Coronary artery (tissue), 2 donors: ENCODE measurements at places on chromosomes 7 and 10.

- no peak for DNase-seq
Measured at GRCh38 chr7:31683445-31684225, 3.4 kb upstream of the PPP1R17 start.

DNA sequence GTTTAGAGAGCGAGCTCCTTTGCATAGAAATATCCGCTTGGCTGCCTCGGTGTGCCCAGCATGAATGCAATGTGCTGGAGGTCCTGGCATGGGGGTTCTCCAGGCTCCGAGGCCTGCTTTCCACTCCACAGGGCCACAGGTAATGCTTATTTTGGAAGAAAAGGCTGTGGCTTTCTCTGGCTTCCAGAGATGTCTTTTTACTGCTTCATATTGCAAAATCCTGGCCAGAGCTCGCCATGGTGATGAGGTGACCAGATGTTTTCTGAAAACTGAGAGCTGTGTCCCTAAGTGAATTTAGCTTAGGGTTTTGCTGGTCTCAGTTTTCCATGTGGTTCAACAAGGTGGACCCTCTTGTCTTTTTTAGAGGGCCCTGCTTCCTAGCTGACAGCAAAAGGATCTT is 65.2 kb downstream of the BMPER start:
- no peak for DNase-seq

DNA sequence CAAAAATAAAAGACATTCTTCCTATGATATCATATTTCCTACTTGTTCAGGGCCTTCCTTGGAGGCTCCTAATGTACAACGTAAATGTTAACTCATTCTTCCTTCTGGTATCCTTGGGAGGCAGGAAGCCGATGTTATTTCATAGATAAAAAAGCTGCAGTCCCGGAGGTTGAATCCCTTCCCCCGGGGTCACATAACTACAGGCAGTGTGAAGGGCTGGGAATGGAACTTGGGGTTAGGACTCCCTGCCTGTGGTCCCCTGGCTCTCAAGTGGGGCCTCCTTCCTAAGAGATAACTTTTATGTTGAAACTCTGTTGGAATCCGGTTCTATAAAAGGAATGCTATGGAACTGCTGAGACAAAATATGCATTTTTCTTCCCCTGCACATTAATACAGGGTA is 14.9 kb upstream of the CCDC3 start:
- no peak for DNase-seq

GRCh38 chr10:847868-848267 is 83.6 kb downstream of the LARP4B start:
- DNase-seq: no peak

DNA sequence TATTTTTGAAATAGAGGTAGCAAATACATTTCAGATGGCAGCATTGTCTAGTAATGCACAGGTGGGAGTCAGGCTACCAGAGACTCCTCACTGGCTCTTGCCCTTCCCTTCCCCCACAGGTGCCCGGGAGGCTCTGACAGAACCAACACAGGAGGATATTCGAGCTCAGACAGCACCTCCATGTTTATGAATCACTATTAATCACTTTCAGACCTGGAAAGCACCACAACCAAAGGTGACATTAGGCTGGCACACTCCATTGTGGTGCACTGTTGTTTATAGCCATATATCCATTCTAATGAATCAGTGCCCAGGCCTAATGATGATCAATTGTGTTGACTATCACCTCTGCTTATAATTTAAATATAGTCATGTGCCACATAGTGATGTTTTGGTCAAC is 107.8 kb upstream of the NAMPT start:
- DNase-seq: no peak

DNA sequence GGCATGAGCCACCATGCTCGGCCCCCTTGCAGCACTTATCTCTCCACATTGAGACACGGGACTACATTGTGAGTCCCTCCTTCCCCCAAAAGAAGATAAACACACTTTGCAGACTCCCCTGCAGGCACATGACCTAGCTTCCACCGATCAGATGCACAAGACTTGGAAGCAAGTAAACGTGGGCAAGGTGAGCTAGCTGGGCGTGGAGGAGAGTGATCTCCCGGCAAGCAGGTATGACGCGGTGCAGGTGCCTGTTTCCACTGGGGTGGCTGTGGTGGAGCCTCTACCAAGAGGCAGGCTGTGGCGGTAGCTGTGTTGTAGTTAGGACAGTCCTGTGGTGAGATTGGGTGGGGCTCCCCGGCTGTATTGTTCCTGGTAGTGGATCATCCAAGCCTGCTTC is 7.7 kb upstream of the COMTD1 start:
- DNase-seq: no peak

DNA sequence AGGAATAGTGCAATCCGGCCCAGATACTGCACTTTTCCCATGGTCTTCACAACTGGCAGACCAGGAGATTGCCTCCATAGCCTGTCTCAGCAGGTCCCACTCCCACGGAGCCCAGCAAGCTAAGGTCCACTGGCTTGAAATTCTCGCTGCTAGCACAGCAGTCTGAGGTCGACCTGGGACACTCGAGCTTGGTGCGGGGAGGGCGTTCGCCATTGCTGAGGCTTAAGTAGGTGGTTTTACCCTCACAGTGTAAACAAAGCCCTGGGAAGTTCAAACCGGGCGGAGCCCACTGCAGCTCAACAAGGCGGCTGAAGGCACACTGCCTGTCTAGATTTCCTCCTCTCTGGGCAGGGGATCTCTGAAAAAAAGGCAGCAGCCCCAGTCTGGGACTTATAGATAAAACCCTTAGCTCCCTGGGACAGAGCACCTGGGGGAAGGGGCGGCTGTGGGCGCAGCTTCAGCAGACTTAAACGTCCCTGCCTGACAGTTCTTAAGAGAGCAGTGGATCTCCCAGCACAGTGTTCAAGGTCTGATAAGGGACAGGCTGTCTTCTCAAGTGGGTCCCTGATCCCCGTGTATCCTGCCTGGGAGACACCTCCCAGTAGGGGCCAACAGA is 293.5 kb upstream of the GALNT17 start:
- no peak for DNase-seq

DNA sequence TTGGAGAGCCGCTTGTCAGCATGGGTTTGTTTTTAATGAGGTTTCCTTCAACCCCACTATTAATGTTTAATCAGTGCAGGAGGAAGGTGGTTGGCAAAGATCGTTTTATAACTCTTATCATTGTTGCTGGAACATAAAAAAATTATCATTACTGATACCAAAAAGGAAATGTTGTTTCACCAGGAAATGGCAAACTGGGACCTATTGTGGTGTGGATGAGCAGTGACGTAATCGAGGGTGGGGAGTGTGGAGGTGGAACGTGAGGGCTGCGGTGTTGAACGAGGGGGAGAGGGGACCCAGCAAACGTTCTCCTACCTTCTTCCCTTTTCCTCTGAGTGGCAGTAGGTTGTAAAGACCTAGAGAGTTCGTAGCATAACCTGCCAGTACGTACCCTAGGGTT is 71.9 kb upstream of the TOMM7 start:
- DNase-seq: no peak
